ENCODE measurements at places on chromosomes 5 and 9. TPM values are rescaled to one million over a fixed set of nuclear protein-coding genes. Genes with fewer than 3 reads are reported as not detected.

The TBC1D2 gene
- 2.3 TPM for total RNA-seq

The DOCK2 gene
- total RNA-seq = 7.9 TPM

The DCTN4 gene
- 46.4 TPM for total RNA-seq

The RNF183 gene
- total RNA-seq = not detected

GRCh38 chr5:15983392-15983791 is 196.2 kb downstream of the MARCHF11 start:
- DNase-seq = no peak

DNA sequence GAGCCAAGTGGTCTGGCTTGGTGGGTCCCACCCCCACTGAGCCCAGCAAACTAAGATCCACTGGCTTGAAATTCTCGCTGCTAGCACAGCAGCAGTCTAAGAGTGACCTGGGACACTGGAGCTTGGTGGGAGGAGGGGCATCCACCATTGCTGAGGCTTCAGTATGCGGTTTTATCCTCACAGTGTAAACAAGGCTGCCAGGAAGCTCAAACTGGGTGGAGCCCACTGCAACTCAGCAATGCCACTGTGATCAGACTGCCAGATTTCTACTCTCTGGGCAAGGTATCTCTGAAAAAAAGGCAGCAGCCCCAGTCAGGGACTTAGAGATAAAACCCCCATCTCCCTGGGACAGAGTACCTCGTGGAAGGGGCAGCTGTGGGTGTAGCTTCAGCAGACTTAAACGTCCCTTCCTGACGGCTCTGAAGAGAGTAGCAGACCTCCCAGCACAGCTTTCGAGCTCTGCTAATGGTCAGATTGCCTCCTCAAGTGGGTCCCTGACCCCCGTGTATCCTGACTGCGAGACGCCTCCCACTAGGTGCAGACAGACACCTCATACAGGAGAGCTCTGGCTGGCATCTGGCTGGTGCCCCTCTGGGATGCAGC is 18.2 kb upstream of the STK32A start:
- DNase-seq = no peak

- DNase-seq = no peak
Observed at GRCh38 chr5:73242735-73243134, 69.7 kb downstream of the TMEM174 start.

GRCh38 chr5:57887851-57888621 is 405.4 kb upstream of the ACTBL2 start:
- no peak for DNase-seq

- no peak for DNase-seq
Observed at GRCh38 chr9:78463750-78464149, 166.8 kb downstream of the PSAT1 start.

DNA sequence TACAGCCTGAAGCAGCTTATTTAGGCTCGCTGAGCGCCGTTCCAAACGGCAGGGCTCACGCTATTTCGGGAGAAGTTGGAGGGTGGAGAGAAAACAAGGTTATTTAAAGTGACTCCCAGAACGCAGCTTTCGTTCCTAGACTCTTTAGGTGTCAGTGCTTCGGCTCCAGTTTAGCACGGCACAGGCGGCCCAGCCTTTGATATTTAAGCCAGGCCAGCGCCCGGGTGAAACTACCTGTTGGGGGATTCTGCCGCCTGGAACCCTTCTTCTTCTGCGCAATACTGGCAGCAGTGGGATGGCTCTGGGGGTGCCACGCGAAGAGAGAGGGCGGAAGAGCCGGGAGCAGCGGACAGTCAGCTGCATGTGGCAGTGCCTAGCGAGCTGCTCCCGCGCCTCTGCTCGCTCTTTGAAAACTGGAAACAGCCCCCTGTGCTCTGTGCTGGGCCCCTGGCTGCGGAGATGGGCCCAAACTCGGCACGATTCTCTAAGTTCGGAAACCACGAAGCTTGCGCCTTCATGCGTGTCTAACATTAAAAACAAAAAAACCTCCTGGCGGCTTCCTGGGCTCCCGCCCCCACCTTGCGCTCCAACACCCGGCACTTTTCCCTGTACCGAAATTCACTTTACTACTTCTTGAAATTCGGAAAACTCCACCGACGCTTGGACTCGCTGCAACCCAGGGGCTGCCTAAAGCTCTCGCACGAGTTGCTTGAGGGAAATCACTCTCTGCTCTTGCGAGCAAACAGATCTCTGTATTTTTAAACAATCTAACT is 34.6 kb upstream of the NFIB start:
- DNase-seq = peak; percentile 66

GRCh38 chr5:166178411-166179080 is 2112.9 kb upstream of the WWC1 start:
- DNase-seq = no peak

All from Right ventricle myocardium inferior (tissue), 1 donor.